ENCODE measurements at places on chromosomes 5 and 9.

GRCh38 chr5:94524841-94525697 is 93.3 kb downstream of the KIAA0825 start:
- peak; percentile 59 for DNase-seq

GRCh38 chr9:136228107-136228875 is 17.3 kb downstream of the QSOX2 start:
- DNase-seq = peak; percentile 59

- no peak for DNase-seq
Observed at GRCh38 chr5:1865486-1865885, 17.2 kb downstream of the IRX4 start.

GRCh38 chr9:84992381-84992780 is 322.9 kb downstream of the NTRK2 start:
- DNase-seq = no peak

DNA sequence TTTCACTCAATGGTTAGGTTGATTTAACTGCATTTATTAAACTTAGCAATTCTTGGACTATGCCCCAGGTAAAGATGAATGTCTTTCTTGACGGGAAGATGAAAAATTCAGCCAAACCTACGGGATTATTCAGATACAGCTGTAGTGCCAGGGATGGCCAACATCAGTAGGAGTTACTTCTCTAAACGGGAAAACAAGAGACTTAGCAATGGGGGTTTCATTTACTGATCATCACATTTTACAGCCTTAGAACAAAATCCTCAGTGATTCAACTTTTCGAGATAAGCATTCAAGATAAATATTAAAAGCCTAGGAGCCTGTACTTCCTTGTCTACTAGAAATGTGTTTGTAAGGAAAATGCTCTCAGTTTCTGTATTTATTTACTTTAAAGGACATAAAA is 46.1 kb downstream of the S1PR3 start:
- DNase-seq = peak; percentile 66

DNA sequence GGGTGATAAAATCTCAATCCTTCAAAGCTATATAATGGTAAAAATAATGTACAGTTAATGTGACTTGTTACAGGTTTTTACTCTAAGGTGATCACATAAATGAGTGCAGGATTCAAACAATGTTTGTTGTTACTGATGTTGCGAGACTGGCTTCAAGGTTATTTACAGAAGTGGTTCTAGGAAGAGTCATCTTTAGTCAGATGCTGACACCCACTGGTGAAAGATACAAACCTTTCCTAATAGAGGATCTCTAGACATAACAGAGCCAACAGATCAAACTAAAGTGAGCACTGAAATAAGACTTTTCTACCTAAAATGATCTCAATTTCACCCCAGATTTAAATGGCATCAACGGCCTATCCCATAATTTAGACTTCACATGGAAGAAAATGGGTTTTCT is 20.2 kb downstream of the ARSB start:
- peak; percentile 82 for DNase-seq

DNA sequence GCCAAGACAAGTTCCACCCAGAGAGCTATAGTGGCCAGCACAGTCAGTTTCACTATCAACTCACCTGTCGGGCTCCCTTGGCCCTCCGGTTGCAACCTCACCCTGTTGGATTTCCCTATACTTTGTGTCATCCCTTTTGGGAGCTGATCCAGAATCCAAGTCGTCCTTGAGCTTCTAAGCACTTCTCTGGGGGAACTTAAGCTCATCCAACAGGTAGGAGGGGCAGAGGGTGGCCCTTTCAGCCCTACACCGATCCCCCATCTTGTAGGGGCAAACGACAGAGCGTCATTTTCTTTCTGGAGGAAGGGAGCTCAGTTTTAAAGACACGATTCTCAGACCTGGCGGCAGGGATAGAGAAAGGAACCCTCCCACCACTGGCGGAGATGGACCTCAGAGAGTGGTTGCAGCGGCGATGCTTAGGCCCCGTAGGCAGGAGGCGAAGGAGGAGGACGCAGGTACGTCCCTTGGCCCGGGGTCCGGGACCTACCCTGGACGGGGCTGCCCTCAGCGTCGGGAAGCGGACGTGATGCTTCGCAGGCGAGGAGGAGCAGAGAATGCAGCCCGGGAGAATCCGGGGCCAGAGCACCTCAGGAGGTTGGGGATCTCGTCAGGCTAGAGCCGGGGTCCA is 519 bp downstream of the ZER1 start:
- no peak for DNase-seq

DNA sequence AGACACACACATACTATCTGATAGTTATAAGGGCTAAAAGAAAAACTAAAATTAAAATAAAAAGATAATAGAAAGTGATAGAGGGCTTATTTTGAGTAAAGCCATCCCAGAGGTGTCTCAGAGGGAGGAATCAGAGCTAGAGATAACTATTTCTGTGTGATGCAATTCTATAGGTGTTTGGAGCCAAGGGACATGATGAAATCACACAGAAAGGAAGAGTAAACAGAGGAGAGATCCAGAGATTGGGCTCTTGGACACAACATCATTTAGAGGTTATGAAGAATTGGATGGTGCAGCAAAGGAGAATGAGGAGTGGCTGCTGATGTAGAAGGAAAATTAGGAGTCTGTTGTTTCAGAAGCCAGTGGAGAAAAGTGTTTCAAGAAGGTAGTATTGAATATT is 393.5 kb downstream of the DIRAS2 start:
- no peak for DNase-seq

- DNase-seq = no peak
Observed at GRCh38 chr5:14364096-14364495, 217.5 kb upstream of the OTULINL start.

DNA sequence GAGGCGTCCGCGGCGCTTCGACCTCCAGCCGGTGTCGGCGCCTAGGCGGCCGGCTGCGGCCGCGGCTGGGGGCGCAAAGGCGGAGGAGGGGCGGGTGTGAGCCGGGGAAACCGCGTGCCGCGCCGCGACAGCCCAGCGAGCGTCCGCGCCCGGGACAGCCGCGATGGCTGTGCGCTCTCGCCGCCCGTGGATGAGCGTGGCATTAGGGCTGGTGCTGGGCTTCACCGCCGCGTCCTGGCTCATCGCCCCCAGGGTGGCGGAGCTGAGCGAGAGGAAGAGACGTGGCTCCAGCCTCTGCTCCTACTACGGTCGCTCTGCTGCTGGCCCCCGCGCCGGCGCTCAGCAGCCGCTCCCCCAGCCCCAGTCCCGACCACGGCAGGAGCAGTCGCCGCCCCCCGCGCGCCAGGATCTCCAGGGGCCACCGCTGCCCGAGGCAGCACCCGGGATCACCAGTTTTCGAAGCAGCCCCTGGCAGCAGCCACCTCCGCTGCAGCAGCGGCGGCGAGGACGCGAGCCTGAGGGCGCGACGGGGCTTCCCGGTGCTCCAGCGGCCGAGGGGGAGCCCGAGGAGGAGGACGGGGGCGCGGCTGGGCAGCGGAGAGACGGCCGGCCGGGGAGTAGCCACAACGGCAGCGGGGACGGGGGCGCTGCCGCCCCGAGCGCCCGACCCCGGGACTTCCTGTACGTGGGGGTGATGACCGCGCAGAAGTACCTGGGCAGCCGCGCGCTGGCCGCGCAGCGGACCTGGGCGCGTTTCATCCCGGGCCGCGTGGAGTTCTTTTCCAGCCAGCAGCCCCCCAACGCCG is 605 bp downstream of the CHSY3 start:
- peak; percentile 17 for DNase-seq

- DNase-seq = no peak
Observed at GRCh38 chr9:138061631-138062030, 184.0 kb downstream of the CACNA1B start.

GRCh38 chr9:116555556-116556155 is 131.4 kb upstream of the TRIM32 start:
- DNase-seq = no peak

GRCh38 chr9:91036356-91036755 is 234.7 kb downstream of the SYK start:
- no peak for DNase-seq

DNA sequence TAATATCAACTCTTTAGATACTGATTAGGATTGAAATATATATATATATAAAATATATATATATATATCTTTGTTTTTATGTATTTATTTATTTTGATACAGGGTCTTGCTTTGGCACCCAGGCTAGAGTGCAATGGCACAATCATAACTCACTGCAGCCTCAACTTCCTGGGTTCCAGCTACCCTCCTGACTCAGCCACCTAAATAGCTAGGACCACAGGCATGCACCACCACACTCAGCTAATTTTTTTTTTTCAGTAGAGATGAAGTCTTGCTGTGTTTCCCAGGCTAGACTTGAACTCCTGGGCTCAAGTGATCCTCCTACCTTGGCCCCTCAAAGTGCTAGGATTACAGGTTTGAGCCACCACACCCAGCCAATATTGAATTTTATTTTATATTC is 20.6 kb upstream of the CDH6 start:
- no peak for DNase-seq

- peak; percentile 51 for DNase-seq
Observed at GRCh38 chr5:142825378-142826089, 55.4 kb downstream of the ARHGAP26 start.

DNA sequence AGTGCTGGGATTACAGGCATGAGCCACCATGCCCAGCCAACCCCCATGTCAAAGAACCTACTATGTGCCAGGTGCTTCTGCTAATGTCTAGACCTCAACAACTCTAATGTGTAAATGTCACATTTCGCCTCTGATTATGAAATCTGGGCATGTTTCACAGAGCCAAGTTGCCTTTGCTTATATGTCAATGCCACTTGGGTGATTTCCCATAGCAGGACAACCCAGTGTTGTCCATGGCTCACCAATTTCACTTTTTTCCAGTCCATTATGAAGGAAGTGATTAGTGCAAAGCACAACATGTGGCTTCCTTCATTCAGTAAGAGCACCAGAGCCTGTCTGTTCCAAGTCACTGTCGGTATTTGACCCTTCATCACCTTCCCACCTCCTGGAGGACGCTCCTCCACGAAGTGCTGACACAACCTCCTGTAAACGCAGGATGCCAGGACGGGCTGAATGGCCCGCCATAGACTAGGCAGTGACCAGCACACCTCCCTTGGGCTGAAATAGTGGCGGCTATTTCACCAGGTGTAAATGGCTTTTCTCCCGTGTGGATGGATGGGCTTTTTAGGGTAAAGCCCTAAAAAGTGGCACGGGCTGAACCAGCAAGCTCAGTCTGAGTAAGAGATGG is 962 bp upstream of the PKN3 start:
- peak; percentile 82 for DNase-seq

DNA sequence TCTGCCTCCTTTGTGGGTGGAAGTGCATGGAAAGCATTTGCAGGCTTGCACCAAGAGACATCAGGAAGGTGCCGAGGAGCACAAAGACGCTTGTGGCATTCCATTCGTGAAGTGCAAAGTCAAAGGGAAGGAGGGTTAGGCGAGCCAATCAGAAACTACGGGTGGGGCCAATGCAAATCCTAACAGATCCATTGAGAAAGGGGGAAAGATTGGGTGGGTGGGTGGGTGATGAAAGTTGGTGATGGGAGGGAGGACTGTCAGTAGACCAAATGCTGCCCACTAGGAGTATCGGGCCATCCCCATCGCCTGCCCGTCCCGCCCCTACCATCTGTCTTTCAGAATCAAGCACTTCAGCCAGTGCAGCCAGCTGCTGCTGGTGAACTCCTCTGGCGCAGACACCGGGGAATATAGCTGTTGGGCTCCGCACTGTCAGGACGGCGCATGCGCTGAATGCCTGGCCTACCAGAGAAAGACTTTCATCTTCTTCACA is 17.1 kb upstream of the ANXA6 start:
- DNase-seq = no peak

DNA sequence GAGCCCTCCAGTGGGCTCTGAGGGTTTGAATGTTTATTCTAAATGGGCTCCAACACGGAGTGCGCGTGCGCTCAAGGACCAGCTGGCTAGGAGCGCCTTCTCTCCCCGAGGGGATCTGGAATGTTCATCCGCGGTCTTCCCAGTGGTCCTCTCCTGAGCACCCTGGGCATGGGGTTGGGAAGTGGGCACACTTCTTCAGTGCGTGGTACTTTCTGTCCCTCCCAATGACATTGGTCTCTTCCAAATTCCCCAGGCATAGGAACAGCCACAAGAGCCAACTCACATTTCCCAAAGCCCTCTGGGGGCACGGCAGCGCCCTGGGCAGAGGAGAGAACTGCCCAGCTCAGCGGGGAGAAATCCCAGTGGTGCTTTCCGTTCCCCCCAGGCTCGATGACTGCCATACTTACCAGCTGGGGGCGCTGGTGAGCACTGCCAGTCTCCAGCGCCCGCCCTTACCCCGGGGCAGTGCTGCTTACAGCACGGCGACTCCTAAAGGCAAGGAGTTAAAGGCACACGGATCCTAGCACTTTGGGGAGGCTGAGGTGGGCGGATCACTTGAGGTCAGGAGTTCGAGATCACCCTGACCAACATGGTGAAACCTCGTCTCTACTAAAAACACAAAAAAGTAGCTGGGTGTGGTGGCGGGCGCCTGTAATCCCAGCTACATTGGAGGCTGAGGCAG is 29.9 kb upstream of the OBP2B start:
- DNase-seq = peak; percentile 90

- DNase-seq = peak; percentile 51
Observed at GRCh38 chr9:1869843-1870242, 145.3 kb upstream of the SMARCA2 start.

GRCh38 chr5:67035098-67035740 is 161.4 kb downstream of the CD180 start:
- DNase-seq = no peak

DNA sequence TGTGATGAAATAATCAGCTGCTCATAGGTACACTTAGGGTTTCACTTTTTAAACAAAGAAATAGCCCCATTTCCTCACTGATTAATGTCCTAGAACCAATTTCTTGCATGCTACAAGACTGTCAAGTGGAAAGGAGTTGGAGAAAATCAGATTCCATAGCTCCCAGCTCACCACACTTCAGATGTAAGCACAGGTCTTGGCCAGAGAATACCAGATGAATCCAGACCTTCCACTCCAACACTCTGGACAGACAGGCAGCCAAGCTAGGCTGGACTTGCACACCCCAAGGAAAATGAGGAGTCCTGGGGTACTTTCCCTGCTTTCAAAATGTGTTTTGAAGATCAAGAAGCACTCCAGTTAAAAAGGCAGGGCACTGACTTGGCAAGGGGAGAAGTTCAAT is 68.5 kb downstream of the KLHL3 start:
- no peak for DNase-seq

GRCh38 chr5:44714871-44715561 is 93.7 kb upstream of the MRPS30 start:
- DNase-seq = no peak

- DNase-seq = no peak
Observed at GRCh38 chr5:178337334-178337741, 104.7 kb upstream of the PHYKPL start.

DNA sequence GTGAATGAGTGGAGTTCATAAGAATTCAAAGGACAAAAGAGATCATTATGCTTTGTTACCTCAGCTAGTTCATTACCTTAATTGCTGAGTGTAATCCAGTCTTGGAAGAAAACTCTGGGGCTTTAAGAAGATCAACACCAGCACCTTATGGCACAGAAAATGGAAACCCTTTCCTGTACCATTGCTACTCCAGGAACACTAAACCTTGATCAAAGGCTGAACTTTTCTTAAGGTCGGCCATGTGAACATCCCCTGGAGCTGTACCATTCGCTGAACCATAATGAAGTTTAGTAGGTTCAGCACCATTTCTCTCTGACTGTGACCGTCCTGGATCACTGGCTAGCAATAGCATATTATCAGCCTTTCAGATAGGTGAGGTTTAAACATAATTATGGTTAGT is 97.4 kb downstream of the PBX3 start:
- DNase-seq = no peak
